SJSA1 (cell line): ENCODE measurements at places on chromosomes 1 and 21.

DNA sequence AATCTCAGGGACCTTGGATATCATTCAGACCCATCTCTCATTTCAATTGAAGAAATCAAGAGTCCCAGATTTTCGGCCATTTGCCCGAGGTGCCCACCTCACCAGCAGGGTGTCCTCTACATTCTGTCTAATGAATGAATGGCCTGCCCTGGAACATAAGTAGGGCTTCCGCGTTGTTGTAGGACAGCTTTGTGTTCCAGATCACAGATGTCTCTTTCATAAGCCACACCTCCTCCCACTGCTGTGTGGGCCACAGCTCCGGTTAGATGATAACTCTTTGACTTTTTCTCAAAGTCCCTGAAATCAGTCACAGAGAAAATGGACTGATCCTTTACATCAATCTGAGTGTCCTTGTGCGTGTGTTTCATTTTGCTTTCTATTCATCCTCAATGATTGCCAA, 144.4 kb downstream of the RGS7 start:
- no peak for DNase-seq

GRCh38 chr21:28642891-28643290, 349.8 kb downstream of the LTN1 start:
- DNase-seq = no peak

- no peak for DNase-seq
Measured at GRCh38 chr1:225280563-225280962, 147.3 kb downstream of the LBR start.

GRCh38 chr1:42184616-42185015, 20.1 kb upstream of the GUCA2A start:
- no peak for DNase-seq

DNA sequence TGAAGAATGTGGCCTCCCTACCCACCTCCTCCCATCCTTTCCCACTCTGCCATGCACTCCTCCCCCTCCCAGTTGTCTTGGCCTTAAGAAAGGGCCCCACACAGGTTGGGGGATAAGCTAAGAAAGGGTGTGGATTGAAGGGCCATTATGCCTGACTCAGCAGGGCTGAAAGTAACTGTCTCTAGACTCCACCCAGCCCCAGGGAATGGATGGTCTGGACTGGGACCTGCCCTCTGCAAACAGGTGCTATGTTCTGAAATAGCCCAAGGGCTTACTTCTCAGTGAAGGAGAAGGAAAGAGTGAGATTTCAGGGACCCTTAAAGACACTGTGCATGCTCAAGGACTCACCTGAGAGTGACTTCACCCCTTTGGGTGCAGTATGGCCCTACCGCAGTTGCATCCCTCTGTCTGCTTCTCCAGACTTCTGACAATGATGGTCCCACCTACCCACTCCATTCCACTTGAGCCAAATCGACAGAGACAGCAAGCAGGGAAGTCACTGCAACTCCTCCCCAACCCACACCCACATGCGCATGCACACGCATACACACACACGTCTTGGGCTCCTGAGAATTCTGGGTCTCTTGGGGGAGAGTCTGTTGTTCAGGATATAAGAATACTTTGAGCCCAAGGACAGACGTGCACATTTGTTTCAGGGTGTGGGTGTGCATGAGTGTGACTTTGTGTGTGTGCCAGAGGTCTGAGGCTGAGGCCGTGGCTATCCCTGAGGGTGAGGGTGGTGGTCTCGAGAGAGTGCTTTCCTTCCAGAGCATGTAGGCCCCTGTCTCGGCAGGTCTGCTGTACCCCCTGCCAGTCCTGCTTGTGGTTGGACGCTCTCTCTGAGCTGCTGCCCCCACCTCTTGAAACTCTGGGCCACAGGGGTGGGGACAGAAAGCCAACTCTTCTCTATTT, 231.9 kb downstream of the PTPRU start:
- no peak for DNase-seq

DNA sequence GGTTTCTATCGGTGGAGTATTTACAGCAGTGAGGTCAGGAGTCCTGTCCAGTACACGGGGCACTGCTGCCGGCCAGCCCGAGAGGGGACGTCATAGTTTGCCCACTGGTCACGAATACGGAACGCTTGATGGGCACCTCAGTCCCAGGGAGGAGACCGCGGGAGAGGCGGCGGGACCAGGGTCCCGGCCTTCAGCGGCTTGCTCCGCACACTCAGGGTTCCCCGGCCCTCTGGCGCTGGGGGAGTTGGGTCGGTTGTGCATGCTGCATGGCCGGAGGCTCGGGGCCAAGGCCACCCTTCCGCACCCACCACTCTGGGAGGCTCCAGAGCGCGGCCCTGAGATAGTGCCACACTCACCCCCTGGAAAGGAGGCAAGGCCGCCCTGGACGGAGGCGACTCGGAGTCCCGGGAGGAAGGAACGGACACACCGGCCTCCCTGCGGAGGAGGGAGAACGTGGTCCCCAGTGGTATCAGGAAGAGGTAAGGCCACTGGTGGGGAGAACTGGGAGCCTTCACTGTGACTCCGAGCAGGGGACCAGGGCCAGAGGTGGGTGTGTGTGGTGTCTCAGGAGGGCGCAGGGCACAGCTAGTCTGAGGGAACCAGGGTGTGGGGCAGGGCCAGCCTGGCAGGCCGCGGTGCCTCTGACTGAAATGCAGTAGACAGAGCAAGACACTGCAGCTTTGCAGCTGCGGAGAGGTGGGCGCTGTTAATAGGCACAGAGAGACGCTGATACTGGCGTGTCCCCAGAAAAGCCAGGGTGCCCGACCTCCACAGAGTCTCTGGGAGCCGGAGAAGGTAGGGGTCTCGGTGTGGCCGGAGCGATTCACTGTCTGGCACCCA, 28.6 kb upstream of the PRSS38 start:
- DNase-seq = no peak

- DNase-seq = no peak
Measured at GRCh38 chr1:180489976-180490375, 12.4 kb downstream of the ACBD6 start.
